ENCODE measurements at places on chromosomes 1 and 21.

DNA sequence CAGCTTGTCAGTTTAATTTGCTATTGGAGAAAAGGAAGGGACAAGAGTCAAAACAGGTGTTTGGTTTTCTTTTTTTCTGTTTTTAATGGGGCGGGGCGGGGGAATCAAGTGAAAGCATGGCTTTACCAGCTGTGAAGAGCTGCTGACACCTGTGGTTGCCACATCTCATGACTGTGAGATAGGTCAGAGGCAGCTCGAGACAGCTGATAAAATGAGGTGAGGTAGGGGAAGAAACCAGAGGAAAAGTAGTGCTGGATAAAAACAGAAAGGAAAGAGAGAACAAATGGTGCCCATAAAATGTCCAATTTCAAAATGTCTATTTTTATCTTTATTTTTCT is 272.3 kb downstream of the NEGR1 start:
- no peak for DNase-seq

- no peak for DNase-seq
These were observed 142.3 kb upstream of the JUN start for GRCh38 chr1:58926152-58926551.

DNA sequence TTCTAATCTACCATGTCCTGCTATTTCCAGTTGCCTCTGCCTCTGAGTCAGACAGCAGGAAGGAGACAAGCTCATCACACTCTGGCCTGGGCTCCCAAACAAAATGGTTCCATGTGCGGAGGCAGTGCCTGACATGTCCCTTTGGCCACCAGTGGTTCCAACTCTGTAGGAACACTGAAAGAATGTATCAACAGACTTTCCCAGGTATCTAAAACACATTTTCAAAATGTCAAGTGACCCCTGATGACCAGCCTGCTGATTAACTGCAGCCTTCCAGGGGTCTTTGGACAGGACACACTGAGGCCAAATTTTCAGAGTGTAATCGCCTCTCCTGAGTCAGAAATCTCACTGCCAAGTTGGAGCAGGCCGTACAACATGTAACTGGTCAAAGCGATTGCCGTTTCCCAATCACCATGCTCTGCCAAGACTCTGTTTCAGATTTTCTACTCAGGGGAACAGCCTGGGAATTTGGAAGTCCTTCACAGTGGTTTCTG is 172.7 kb downstream of the TPR start:
- no peak for DNase-seq

DNA sequence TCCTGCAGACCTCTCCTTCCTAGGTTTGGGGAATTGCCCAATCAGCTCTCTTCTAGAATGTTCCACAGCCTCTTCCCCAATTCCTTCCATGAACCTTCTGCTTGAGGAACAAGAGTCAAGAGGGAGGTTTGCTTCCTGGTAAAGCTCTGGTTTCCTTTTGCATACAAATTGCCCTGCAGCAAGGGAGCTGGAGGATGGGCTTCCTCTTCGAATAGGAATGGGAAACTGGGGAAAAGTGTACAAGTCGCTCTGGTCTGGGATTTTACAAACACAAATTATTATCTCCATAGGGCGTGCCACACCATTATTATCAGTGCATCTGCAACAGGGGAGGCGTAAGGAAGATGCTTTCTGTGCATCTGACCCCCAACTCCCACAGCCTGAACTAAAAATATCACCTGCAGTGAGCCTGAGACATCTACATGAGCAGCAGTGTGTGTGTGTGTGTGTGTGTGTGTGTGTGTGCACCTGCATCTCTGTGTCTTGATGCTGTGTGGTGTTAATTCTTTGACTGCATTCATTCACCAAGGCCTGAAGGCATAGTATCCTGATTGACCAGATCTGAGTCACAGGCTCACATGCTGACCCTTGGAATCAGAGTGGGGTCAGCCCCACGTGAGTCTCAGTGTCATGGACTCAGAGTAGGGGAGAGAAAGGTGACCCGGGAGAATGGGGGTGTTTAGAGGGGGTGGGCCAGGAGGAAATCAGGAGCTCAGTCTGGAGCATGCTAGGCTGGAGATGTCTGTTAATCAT is 272.9 kb downstream of the KAZN start:
- DNase-seq, result no peak

GRCh38 chr21:43624339-43624738 is 34.9 kb downstream of the HSF2BP start:
- no peak for DNase-seq

DNA sequence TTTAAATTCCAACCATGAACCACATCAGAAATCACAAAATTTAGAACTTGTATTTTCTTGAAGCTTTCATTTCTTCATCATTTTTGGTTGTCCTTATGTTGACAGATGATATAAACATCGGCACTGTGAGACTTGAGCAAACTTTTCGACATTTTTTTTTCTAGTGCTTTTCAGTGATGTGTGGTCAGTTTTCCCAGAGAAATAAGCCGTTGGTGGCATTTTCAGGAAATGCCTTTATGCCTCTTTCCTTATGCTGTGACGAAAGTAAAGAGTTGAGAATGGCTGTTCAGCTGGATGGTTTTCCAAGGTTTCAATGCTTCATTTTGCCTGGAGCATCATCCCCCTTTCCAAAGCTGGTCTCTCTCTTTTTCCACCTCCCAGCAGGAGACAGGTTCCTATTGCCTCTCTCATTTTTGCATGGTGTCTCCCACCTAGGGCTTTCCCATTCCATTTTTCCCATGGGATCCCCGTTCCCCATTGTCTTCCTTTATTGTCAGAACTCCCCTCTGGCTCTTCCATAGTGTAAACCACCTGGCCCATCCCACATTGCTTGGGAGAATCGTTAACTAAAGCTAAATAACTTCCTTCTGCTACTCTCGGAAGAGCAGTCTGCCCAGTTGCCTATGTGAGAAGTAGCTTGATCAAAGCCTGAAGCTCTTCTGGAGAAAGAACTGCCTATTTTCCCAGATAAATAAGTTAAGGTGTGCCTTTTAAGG is 61.4 kb upstream of the DYNLT5 start:
- DNase-seq, result no peak

- no peak for DNase-seq
These were observed 176.3 kb upstream of the C1orf174 start for GRCh38 chr1:4076346-4076745.

- no peak for DNase-seq
These were observed 325.7 kb downstream of the HHAT start for GRCh38 chr1:210654176-210654981.

GRCh38 chr1:185568155-185569123 is 165.8 kb upstream of the HMCN1 start:
- no peak for DNase-seq

DNA sequence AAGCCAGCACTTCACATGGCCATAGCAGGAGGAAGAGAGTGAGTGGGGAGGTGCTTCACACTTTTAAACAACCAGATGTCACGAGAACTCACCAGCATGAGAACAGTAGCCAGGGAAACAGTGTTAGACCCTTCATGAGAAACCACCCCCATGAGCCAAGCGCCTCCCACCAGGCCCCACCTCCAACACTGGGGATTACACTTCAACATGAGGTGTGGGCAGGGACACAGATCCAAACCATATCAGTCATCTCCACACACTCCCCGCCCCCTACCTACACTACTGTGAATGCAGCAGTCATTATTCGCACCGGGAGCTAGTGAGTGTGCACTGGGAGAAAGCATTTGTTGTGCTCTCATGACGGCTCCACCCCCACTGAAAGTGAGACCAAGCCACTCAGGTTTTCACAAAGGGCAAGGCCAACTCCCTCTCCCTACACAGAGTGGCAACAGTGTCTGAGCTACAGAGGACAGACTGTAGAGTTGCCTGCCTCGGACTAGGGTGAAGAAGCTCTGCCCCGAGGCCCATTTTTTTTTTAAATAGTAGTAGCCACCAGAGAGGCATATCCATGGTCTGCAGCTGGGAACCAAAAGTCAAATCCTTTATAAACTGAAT is 125.6 kb downstream of the BARHL2 start:
- no peak for DNase-seq

Data from activated CD4-positive, alpha-beta T cell treated with anti-CD3 and anti-CD28 coated beads for 1 hour (primary cell).